ENCODE measurements at places on chromosomes 1 and 21. TPM values are rescaled to one million over a fixed set of nuclear protein-coding genes. Genes with fewer than 3 reads are reported as not detected.

The JUN gene
- total RNA-seq: 51.8 TPM

The UAP1 gene
- 43.6 TPM for total RNA-seq

The BRDT gene
- not detected for total RNA-seq

The LCE1B gene
- total RNA-seq: not detected

The TTC4 gene
- total RNA-seq: 20.0 TPM

- peak; percentile 17 for DNase-seq
Observed at GRCh38 chr1:151282883-151283725, 1.0 kb downstream of the ZNF687 start.

GRCh38 chr1:29569971-29570634 lies 333.8 kb downstream of the PTPRU start:
- no peak for DNase-seq

- no peak for DNase-seq
Observed at GRCh38 chr1:244628789-244629188, 24.1 kb upstream of the DESI2 start.

DNA sequence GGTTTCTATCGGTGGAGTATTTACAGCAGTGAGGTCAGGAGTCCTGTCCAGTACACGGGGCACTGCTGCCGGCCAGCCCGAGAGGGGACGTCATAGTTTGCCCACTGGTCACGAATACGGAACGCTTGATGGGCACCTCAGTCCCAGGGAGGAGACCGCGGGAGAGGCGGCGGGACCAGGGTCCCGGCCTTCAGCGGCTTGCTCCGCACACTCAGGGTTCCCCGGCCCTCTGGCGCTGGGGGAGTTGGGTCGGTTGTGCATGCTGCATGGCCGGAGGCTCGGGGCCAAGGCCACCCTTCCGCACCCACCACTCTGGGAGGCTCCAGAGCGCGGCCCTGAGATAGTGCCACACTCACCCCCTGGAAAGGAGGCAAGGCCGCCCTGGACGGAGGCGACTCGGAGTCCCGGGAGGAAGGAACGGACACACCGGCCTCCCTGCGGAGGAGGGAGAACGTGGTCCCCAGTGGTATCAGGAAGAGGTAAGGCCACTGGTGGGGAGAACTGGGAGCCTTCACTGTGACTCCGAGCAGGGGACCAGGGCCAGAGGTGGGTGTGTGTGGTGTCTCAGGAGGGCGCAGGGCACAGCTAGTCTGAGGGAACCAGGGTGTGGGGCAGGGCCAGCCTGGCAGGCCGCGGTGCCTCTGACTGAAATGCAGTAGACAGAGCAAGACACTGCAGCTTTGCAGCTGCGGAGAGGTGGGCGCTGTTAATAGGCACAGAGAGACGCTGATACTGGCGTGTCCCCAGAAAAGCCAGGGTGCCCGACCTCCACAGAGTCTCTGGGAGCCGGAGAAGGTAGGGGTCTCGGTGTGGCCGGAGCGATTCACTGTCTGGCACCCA lies 28.6 kb upstream of the PRSS38 start:
- DNase-seq: no peak

DNA sequence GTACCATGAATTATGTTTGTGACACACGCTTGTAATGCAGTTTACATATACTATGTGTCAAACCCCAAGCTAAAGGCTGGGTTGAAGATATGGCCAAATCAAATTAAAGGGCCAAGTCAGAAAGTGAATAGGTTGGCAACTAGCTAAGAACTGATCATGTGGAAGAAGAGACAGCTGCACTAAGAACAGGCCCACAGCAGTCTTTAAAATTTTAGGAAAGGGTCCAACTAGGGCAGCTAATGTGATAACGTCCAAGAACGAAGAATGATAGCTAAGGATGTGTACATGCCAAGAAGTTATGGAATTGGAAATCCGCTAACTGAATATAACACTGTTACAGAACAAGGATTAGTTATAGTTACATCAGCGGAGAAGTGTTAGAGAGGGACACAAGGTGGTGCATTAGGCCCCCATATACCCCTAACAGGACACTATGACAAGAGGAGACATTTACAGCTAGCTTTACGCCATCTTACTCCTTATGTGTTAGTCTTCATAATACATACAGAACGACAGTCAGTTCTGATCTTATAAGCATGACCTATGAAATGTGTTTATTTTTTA lies 6.5 kb upstream of the RNF2 start:
- no peak for DNase-seq

Data from frontal cortex (tissue), 4 donors.